T-cell (primary cell): ENCODE measurements at places on chromosomes 6 and 20.

DNA sequence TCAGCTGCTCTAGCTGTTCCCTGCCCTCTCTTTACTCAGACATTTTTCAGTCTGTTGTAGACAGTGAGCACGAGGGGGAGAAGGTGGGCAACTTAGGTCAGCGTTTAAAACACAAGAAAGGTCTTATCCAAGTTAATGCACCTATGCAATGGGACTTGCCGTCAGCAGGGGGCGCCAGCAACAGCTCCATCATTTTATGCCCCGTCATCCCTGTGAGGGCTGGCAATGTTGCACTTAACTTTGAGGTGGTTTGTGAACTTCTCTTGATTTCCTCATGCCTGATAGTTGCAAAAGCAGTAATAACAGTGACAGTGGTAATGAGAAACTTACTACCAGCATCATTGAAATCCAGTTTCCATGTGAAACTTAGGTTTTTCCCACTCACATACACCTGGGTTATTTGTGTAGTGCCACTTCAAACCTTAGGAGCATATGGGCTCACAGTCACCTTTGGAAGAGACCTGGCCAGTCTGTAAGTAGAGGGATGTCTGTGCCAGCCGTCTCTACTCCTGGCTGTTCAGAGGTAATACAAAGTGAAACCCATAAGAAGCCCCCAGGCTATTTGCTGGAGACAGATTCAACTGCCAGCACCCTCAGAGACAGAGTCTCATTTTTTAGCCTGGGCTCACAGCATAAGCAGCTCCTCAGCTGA, 44.9 kb upstream of the ID1 start:
- peak; percentile 75 for DNase-seq

GRCh38 chr6:188821-189655, 103.2 kb upstream of the DUSP22 start:
- DNase-seq = peak; percentile 76

GRCh38 chr20:47656318-47656717, 129.0 kb downstream of the SULF2 start:
- DNase-seq = no peak

DNA sequence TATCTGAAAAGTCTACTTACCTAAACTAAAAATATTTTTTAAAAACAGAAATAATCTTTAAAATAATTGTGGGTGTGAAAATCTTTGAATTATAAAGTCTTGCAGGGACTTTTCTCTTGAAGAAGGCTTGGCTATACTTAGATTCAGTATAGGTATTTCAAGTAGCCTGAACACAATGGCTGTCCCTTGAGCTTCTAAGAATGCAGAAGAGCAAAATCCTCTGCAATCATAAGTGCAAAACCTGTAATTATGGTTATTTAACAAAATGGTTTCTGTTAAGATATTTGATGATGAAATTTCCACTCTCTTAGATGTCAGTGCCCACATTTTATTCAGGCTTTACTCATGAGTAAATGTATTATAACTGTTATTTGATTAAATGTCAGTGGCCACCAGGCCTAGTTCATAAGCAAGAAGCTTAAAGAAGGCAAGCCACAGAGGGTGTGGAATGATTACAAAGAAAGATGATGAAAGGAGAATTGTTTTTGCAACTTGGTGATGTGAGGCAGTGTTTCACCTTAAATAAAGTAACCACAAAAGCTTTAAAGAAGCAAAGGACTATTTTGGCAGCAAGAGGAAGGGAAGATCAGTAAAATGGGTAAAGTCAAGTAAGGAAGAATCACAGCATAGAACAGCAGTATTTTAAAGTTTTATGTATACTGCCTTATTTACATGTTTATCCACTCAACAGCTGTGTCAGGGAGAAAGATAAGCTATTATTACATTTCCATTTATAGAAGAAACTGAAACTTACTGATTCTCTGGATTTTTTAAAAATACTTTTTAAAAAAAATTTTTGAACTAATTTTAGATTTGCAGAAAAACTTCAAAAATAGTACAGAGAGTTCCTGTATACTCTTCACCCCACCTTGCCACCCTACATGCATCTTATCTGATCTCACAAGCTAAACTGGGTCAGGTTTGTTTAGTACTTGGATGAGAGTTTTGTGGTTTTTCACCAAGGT, 351.2 kb upstream of the RUNX2 start:
- peak; percentile 21 for DNase-seq

DNA sequence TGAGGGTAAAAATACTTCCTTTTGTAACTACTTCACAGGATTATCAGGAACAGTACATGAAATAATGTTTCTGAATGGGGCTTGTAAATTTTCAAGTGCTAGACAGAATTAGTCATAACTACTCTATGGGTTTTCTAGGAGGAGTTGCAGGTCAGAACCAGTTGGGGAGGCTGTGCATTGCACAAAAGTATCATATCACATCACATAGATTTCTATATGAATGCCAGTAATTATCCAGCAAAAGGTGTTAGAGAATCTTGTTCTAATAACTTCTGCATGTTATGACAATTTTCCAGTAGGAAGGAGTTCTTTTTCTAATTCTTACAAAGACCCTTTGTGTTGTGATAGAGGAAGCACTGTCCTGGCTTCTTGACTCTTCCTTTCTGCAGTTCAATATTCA, 551.6 kb downstream of the COL12A1 start:
- DNase-seq = no peak

DNA sequence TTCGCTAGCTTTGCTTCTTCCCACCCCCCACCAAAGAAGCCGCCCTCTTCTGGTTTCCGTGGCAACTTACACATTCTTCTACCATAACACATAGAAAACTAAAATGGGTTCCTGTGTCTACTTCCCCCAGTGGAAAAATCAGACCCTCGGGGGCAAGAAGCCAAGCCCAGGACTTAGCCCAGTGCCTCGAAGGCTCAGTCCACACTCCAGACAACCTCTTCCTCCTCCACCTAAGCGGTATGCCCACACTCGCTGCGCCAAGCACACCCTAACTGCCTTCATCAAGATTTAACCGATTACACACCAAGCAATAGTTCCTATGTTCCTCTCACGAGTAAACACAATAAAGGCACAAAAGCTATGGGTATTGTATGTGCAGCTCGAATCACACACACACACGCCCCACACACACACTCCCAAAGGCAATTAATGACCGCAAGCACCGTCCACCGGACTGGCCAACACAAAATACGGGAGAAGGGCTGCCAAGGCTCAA, 537 bp downstream of the PPIL4 start:
- DNase-seq = peak; percentile 80

DNA sequence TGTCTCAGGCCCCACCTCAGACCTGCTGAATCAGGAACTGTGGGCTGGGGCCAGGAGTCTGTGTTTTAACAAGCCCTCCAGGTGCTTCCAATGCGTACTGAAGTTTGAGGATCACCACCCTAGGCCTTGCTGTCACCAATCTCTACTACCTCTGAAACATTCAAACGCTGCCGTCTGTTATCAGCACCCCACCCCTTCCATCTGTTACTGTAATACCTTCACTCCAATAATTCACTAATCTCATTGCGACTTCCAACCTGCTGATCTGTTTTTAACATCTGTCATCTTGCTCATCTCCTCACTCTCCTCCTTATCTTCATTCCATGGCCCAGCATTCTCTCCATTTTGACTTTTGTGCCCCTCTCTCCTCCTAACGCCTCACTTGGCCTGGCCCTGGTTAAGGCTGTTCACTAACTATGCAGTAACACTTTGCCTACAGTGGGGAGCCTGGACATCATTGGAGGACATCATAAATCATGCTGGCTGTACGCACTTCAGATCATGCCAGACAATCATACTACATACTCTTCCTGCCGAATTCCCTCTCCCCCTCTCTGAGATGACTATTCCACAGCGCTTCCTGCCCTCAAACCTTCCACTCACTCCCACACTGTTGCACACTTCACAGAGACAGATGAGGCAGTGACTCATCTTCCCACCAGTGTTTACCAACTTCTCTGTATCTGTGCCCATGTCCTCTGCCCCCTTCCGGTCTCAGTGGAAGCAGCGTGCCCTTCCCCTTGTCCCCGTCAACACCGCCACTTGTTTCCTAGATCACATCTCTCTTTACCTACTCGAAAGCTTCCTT, 3.0 kb upstream of the GUCA1B start:
- no peak for DNase-seq

GRCh38 chr6:167855825-167856425, 29.2 kb downstream of the AFDN start:
- DNase-seq = no peak

DNA sequence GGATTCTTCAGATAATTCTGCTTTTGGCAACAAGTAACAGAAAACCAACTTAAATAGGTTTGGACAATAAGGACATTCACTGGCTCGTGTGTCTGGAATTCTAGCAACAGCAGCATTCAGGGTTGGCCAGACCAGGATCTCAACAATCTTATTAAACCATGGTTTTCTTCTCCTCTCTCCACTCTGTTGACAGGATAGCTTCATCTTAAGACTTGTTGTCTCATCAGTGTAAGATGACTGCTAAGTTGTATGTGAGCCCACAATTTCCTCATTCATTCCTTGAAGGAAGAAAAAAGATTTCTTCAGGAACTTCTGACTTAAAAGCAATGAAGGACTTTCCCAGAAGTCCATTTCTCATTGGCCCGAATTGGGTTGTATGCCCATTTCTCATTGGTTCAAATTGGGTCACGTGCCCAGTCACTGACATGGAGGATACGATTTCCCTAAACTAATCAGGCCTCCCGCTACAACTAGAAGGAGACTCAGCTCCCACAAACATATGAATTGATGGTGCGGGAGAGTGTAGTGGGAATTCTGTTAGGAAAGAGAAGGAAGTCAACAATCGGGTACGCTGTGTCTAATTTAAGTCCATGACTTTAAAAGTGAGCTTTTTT, 83.7 kb downstream of the SLC22A3 start:
- no peak for DNase-seq

DNA sequence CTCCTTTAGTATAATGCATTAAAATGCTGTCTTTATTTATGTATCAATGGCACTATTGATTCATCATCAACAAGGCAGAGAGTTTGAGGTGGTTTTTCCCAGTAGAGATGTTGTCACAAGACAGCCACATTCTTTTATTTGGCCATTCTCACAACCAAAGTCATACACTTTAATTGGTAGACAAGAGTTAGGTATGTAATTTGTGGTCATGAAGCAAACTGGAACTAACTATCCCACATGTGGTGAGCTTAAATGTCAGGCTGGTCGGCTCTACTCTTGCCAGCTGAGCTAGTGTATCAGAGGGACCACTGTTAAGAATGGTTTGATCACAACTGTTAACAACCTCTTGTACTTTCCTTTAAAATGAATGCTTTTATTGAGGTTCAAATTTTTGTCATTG, 714.6 kb downstream of the CD109 start:
- no peak for DNase-seq

GRCh38 chr6:12422848-12423247, 132.7 kb downstream of the EDN1 start:
- DNase-seq = no peak

- no peak for DNase-seq
These were observed 19.1 kb downstream of the MDFI start for GRCh38 chr6:41657131-41658094.

DNA sequence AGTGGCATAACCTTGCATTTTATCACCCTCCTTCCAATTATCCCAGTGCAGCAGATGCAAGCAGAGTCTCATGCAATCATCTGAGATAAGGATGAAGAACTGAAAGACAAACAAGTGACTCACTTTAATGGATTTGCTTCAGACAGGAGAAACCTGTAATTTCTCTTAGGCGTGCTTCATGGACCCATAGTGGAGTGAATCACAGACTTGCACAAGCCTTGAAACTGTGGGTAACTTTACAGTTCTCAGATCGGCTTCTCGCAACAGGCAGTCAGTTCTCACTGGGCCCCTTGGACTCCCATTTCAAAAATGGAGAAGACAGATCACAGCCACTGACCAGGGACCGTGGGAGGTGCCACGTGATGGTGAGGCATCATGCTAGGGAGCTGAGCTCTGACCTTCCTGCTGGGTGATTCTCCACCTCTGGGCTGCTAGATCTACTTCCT, at the start of gene ADGRF4:
ADGRF4 (plus strand) TSS at position 239 of the 446 bp plus-strand sequence. CDS start 8,666 bp downstream, outside the sequence.
- DNase-seq = no peak

DNA sequence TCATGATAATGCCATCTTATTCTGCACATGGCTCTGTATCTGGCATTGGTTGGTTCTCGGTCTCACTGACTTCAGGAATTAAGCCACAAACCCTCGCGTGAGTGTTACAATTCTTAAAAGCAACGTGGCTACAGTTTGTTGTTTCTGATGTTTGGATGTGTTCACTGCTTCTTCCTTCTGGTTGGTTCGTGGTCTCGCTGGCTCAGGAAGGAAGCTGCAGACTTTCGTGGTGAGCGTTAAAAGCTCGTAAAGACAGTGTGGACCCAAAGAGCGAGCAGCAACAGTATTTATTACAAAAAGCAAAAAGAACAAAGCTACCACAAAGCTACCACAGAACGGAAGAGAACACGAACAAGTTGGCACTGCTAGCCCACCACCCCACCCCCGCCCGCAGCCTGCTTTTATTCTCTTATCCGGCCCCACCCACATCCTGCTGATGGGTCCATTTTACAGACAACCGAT, 51.1 kb downstream of the MYLIP start:
- peak; percentile 54 for DNase-seq
